SK-N-SH (cell line): ENCODE measurements at places on chromosomes 5 and 9. TPM values are rescaled to one million over a fixed set of nuclear protein-coding genes. Genes with fewer than 3 reads are reported as not detected.

Gene LCNL1
- polyA plus RNA-seq = not detected in 2 replicates

Gene SCAMP1
- 11.5 and 18.2 TPM in 2 replicates for polyA plus RNA-seq

- H3K36me3 ChIP-seq = no peaks in the 10 kb centered on the region
- H3K4me3 ChIP-seq = 0 out of 2 replicates have a peak overlapping the region, but pooled peaks have one; percentile 8
- no peaks in the 10 kb centered on the region for H3K27me3 ChIP-seq
- no peak for DNase-seq
- H3K4me1 ChIP-seq = no peaks in the 10 kb centered on the region
- no peak overlapping the region for H3K27ac ChIP-seq
Observed at GRCh38 chr9:84940294-84940693, 270.8 kb downstream of the NTRK2 start.

- no peak for DNase-seq
- no peaks in the 10 kb centered on the region for H3K4me1 ChIP-seq
- H3K27me3 ChIP-seq = no peaks in the 10 kb centered on the region
- H3K36me3 ChIP-seq = no peaks in the 10 kb centered on the region
- no peak overlapping the region for H3K4me3 ChIP-seq
Observed at GRCh38 chr9:118940473-118940872, 428.8 kb downstream of the BRINP1 start.

Gene ENTPD2
- not detected in 2 replicates for polyA plus RNA-seq

Gene ADAMTS2
- 0.12 and 0.57 TPM in 2 replicates for polyA plus RNA-seq

GRCh38 chr5:159975462-159976019 is 33.4 kb upstream of the TTC1 start:
- H3K36me3 ChIP-seq = no peaks in the 10 kb centered on the region
- H3K27me3 ChIP-seq = no peaks in the 10 kb centered on the region
- DNase-seq = peak; percentile 36
- H3K4me1 ChIP-seq = no peaks in the 10 kb centered on the region; the same call in 1 of the 2 replicates
- H3K4me3 ChIP-seq = peak overlapping the region; percentile 42; the same call in 1 of the 2 replicates
